ENCODE measurements at places on chromosomes 16 and 17.

- DNase-seq = peak; percentile 24
Observed at GRCh38 chr16:66899945-66900710, 18.6 kb downstream of the CDH16 start.

- no peak for DNase-seq
Observed at GRCh38 chr17:8823279-8823678, 24.1 kb upstream of the MFSD6L start.

DNA sequence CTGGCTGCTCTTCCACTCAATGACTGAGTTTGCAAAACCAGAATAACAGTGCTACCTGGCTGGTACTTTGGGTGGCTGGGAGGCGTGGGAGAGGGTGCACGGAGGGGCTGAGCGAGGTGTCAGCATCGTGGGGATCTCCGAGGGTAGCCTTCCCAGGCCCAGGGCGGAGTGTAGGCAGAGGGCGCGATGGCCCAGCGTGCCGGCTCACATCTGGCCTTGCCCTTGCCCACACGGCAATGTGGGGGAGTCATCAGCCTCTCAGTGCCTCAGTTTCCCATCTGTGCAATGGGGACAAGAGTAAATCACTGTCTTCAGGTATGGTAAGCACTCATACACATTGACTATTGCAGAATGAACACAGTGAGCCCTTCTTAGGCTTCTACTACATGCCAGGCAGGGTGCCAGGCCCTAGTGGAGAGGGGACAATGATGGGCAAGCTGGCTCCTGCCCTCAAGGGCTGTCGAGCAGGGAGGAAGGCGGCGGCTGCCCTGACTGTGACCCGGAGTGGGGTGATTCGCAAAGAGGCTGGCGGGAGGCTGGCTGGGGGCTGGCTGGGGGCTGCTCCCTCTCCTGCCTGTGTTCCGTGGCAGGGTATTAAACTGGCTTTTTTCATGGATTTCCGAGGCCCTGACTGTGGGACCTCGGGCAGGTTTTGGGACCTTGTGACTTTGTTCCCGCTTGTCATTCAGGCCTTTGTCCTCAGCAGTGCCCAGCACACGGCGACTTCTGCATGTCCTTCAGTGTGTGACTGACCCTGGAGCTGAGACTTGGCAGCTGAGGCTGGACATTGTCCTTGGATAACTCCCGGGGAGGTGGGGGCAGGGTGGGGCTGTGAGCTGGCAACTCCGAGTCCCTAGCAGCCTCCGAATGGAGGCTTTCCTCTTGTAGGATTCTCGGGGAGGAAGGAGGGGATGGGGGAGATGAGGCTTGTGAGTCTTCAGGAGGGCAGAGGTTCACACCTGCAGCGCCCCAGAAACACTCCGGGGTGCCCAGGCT, 243.1 kb downstream of the SEC14L1 start:
- DNase-seq = no peak

GRCh38 chr17:81396722-81397313, 1.6 kb downstream of the BAHCC1 start:
- DNase-seq = peak; percentile 67

- no peak for DNase-seq
Observed at GRCh38 chr16:59067205-59067604, 333.1 kb upstream of the GOT2 start.

DNA sequence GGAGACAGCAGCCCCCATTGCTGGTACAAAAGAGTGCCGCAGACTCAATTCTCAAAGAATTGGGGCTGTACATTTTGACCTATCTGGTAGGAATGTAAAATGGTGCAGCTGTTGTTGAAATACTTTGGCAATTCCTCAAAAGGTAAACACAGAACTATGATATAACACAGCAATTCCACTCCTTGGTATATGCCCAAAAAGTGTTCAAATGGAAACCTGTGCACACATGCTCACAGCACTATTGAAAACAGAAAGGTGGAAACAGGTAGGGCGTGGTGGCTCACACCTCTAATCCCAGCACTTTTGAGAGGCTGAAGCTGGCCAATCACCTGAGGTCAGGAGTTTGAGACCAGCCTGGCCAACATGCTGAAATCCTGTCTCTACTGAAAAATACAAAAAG, 34.7 kb downstream of the ANKRD11 start:
- DNase-seq = no peak

DNA sequence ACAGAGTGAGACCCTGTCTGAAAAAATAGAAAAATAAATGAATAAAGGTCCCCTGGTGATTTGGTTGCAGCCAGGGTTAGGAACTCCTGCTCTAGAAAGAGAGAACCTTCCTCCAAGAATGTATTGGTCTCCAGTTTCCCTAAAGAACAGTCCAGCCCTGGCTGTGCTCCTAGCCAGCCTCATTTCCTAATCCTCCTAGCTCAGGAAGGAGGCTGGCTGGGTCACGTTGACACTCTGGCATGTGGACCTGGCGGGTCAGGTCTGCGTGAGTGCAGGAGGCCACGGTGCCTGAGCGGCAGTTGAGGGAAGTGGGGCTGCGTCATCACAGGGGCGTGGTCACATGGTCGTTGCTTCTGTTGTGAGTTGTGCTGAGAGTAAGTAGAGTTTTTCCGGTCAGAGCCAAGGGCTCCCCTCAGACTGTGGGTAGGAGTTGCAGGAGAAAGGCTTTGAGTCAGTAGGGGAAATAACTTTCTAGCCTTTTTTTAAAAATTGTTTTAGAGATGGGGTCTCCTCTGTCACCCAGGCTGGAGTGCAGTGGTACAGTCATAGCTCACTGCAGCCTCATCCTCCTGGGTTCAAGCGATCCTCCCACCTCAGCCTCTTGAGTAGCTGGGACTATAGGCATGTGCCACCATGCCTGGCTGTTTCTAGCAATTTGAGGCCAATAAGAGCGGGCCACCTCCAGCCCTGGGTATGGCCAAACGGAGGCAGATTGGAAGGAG, 194.0 kb upstream of the CIBAR2 start:
- DNase-seq = no peak

DNA sequence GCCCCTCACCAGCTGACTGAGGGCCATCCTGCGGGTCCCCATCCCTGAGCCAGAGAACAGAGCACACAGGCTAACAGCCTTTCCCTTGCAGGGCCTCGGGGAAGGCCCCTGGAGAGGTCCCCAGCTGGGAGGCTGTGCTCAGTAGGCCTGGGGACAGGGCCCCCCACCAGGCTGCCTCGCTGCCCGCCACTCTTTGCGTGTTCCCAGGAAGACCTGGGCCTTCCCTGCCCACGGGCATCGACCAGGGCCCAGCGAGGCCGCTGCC, 785 bp downstream of the HID1 start:
- DNase-seq = no peak

GRCh38 chr16:66154801-66155200, 211.7 kb upstream of the CDH5 start:
- DNase-seq = no peak
